Sciatic nerve (tissue), 2 donors: ENCODE measurements at places on chromosomes 11 and 22. TPM values are rescaled to one million over a fixed set of nuclear protein-coding genes. Genes with fewer than 3 reads are reported as not detected.
A peak's percentile ranks its signal among the peaks of the same experiment; 100 is the strongest.

- DNase-seq: no peak
These were observed 46.8 kb downstream of the ATXN10 start for GRCh38 chr22:45718391-45718790.

DNA sequence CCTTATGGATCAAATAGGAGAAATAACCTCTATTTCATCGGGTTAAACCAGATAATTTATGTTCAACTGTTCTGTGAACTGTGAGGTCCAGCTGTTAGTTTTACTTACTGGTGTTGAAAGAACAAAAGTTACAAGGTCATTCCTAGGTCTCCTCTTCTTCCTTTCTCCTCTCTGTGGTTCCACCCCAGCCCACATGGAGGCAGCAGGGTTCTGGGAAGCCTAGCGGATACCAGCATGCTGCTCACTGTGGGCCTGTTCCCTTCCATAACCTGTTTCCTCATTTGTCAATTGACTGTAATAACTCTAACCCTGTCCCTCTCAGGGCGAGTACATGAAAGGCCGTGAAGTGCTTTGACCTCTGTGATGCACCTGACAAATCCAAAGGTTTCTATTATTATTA, 27.8 kb downstream of the RELT start:
- DNase-seq: peak; percentile 84

DNA sequence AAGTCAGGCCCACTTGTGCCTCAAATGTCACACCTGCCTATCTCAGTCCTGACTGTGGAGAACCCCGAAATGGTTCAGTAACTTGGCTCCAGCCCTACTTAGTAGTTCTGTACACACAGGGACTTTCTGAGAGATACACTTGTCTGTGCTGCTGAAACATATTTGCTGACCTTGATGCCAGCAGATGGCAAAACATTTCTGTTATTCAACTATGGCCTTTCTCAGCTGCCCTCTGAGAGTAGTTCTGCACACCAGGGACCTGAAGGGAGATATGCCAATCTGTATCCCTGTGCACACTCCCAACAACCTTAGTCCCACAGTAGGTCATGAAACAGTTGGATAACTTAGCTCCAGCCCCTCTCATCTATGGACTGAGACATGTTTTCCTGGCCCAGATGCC, 1651.5 kb downstream of the LRRC4C start:
- no peak for DNase-seq

GRCh38 chr11:120909676-120910416, 114.1 kb upstream of the TBCEL start:
- DNase-seq: no peak

- no peak for DNase-seq
These were observed 753.0 kb downstream of the NTM start for GRCh38 chr11:132123449-132123848.

DNA sequence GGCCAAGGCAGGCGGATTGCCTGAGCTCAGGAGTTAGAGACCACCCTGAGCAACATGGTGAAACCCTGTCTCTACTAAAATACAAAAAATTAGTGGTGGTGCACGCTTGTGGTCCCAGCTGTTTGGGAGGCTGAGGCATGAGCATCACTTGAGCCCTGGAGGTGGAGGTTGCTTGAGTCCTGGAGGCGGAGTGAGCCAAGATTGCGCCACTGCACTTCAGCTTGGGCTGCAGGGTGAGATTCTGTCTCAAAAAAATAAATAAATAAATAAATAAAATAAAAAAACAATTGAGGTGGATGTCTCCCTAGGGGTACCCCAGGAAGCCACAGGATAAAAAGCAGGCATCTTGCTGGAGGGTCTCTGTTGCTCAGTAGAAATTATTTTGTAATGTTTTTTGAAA, 14.1 kb downstream of the PTPRJ start:
- DNase-seq: no peak

- DNase-seq: no peak
These were observed 734.3 kb downstream of the BRD1 start for GRCh38 chr22:49093192-49093880.

DNA sequence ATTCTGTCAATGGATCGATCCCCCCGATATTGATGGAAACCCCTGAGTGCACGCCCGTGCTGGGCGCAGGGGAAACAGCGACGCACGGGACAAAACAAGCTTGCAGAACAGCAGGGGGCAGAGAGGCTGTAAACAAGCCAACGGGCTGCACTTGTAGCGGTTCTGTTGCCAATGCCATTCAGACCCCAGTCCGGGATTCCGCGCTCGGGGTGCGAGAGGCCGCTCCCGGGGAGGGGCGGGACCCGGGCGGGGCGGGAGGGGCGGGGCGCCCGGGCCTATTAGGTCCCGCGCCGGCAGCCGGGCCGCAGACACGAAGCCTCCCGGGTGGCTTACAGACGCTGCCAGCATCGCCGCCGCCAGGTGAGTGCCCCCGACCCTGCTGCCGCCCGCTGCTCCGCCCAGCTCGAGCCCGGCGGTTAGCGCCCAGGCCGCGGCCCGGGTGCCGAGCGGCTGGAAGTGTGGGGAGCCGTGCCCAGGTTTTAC, at the start of gene BIK:
Gene BIK, plus strand, starts transcription at position 307 of the 483 bp plus-strand sequence. CDS start 13,273 bp downstream, outside the sequence.
- DNase-seq: no peak

GRCh38 chr22:37920126-37920525, 14.0 kb downstream of the MICALL1 start:
- DNase-seq: no peak

DNA sequence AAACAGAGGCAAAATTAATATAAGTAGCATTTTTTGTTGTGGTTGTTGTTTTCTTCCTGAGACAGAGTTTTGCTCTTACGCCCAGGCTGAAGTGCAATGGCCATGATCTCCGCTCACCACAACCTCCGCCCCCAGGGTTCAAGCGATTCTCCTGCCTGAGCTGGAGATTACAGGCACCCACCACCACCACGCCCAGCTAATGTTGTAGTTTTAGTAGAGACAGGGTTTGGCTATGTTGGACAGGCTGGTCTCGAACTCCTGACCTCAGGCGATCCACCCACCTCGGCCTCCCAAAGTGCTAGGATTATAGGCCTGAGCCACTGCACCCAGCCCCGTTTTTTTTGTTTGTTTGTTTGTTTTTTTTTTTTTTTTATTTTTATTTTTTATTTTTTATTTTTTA, 64.5 kb downstream of the MCHR1 start:
- peak; percentile 45 for DNase-seq

GRCh38 chr22:19513823-19514222, 10.4 kb downstream of the CLDN5 start:
- no peak for DNase-seq

DNA sequence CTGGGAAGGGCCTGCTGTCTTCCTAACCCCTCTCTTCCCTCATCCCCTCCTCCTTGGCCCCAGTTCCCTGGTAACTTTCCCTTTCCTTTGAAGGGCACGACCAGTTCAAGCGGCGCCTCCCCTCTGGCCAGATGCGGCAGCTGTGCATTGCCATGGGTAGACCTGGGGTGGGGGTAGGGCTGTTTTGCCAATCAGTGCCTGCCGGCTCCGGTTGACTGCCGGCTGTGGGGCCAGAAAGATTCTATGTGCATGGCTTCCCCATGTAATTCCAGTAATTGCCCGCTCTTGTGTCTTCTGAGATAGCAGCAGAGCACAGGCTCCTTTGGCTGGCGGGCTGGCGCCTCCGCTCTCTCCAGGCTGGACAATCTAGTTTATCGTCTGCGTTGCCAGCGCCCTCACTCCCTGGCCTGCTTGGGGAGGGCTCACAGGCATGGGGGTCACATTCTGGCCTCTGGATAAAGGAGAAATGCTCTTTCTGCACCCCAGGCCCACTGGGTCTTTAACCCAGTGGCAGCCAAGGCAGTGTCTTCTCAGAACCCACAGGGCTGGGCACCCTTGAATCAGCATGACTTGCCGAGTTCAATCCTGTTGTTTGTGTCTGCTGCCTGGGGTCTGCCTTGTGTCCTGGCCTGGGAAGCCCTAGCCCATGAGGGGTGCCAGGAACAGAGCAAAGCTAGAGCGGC, 9.4 kb downstream of the SIDT2 start:
- peak; percentile 57 for DNase-seq

GRCh38 chr11:119700536-119701346, 28.3 kb downstream of the NECTIN1 start:
- no peak for DNase-seq

DNA sequence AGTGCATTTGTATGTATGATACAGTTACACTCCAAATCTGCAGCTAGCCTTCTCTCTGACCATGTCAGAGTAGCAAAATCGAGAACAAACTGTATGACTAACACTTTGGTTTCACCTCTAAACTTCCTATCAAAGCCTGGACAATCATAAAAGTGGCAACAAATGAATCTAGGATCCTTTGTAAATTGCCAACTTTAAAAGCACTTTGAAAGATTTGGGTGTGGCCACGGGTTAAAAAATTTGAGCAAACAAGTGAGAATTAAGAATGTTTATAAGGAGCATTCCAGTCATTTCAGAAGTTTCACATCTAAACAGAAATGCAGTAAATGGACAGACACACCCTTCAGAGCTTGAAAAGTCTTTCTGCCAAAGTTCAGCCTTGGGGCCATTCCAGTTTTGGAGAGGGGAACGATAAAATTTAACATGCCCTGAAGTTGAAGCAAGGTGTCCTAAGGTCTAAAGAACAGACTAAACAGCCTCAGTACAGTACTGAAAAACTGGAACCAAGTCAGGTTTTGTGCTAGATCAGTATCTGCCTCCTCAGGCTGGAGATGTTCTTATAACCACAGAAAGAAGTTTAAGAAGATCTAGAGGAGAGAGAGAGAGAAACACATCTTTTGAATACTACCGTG, 181.9 kb upstream of the BDNF start:
- no peak for DNase-seq

GRCh38 chr11:86360775-86361395, 13.8 kb upstream of the CCDC81 start:
- no peak for DNase-seq

GRCh38 chr22:19707347-19708290, 6.7 kb upstream of the SEPTIN5 start:
- no peak for DNase-seq

DNA sequence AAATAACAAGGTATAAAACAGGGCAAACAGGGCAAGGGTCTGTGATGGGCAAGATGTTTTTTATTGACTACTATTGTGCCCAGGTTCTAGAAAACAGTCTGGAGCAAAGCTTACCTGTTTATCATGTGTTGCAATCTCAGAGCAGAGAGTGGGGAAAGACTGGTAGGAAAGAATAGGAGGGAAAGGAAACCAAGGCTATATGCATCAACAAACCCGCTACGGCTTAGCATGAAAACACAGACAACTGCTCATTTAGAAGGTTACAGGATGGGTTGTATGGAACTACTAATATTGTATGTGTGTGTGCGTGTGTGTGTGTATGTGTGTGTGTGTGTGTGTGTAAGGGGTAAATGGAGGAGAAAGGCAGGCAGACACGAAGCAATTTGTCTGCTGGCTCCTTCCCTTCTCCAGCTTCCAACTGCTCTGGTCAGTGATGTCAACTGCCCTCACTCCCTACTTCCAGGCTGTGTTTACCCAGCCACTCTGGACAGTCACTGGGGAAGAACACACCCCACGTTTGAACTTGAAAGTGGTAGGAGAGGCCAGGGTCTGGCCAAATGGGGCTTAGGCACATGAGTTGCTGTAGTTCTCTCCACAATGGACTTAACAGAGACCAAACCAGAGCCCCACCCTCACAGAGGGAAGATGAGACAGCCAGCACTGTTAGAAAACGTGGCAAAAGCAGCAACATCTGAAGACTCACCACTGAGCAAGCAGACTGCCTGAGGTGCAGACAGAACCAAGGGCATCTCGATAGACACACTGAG, 47.0 kb downstream of the GAB2 start:
- DNase-seq: no peak

- DNase-seq: no peak
These were observed 36.1 kb upstream of the OR8B8 start for GRCh38 chr11:124481365-124482323.

- no peak for DNase-seq
These were observed 184.7 kb downstream of the FAT3 start for GRCh38 chr11:92409355-92409754.

- DNase-seq: no peak
These were observed 310.8 kb upstream of the SORL1-AS1 start for GRCh38 chr11:121763526-121763925.

DNA sequence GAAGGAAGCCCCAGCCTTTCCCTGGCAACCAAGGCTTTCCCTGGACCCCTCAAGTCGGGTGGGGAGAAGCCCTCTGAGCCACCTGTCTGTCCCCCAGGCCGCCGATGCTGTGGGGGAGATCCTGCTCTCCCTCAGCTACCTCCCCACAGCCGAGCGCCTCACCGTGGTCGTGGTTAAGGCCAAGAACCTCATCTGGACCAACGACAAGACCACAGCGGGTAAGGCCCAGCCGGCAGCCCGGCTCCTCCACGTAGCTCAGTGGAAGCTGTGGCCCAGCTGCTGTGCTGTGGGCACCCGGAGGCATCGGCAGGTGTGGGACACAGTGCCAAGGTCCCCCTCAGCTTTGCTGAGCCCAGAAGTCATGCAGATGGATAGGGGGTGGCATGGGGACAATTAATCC, 12.2 kb upstream of the RHOD start:
- DNase-seq: no peak

DNA sequence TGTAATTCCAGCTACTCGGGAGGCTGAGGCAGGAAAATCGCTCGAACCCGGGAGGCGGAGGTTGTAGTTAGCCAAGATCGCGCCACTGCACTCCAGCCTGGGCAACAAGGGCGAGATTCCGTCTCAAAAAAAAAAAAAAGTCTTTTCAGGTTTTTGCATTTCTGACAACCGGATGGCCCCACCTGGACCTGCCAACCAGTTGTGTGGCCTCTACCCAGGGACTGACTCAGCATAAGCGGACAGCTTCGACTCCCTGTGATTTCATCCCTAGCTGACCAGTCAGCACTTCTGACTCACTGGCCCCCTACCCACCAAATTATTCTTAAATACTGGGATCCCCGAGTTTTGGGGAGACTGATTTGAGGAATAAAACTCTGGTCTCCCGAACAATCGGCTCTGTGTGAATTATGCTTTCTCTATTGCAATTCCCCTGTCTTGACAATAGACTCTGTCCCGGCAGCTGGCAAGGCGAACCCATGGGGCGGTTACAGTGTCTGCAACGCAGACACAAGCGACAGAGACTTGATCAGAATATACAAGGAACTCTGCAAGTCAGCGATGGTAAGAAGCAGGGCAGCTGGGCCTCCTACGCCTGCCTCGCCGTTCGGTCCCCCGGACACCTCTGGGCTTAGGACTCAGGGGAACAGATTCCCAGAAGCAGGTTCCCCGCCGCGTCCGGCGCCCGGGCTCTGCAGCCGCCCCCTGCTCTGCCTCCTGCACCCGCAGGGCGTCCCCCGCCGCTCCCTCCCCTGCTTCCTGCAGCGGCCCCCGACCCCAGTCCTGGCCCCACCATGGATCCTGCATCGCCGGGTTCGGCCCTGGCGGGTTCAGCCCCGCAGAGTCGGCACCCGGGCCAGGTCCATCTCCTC, 741 bp upstream of the TALDO1 start:
- DNase-seq: no peak

Gene SOX6
- 53.7 TPM for total RNA-seq

Gene PRR5L
- 28.6 TPM for total RNA-seq

Gene GRIA4
- total RNA-seq: 0.45 TPM

Gene SREBF2
- total RNA-seq: 206 TPM

Gene KCNA4
- total RNA-seq: 0.36 TPM

Gene CLTCL1
- total RNA-seq: 14.2 TPM

Gene MUC15
- not detected for total RNA-seq
